ENCODE measurements at places on chromosomes 1 and 21. TPM values are rescaled to one million over a fixed set of nuclear protein-coding genes. Genes with fewer than 3 reads are reported as not detected.
A peak's percentile ranks its signal among the peaks of the same experiment; 100 is the strongest.

DNA sequence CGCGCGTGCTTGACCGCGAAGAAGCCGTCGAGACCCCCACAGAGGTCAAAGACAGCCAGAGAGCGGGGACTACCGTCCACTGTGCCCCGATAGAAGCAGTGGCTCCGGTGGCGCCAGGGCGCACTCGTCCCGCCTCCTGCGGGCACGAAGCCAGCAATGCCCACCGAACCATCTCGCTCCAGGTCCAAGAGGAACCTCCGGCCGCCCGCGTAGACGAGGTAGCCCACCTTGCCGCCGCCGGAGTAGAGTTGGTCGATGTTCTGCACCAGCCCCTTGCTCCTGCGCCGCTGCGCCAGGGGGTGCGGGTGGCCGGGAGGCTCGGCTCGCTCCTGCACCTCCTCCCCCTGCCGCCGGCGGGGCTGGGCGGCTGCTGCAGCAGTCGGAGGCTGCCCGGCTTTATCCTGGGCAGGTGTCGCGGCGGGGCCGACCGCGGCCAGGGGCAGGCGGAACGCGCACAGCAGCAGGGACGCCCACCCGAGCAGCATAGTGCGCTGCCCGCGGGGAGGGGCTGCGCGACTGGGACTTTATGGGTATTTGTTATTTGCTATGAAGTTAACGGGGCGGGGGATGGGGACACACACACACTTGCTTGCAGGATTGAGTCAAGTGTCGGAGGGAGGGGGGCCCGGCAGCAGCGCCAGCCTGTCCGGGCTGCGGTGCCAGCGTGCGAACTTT is 844 bp downstream of the ADAMTS5 start:
- no peak overlapping the region for H3K4me3 ChIP-seq
- no peak for DNase-seq

GRCh38 chr21:45412909-45413611 is 8.1 kb downstream of the COL18A1 start:
- no peak overlapping the region for H3K27ac ChIP-seq
- no peak for DNase-seq
- no peak overlapping the region for H3K4me3 ChIP-seq
- H3K27me3 ChIP-seq = peaks cover 44% of the 10 kb centered on the region

- peak overlapping the region; percentile 74 for H3K4me3 ChIP-seq
- no peaks in the 10 kb centered on the region for H3K27me3 ChIP-seq
- peak overlapping the region; percentile 79 for H3K27ac ChIP-seq
- H3K36me3 ChIP-seq = no peaks in the 10 kb centered on the region
These were observed 21.9 kb upstream of the IVNS1ABP start for GRCh38 chr1:185338719-185339622.

- peaks cover 59% of the 10 kb centered on the region for H3K4me1 ChIP-seq
- peak overlapping the region; percentile 88 for H3K27ac ChIP-seq
- peaks cover 9% of the 10 kb centered on the region for H3K36me3 ChIP-seq
- H3K4me3 ChIP-seq = no peak overlapping the region
- no peak for DNase-seq
- no peaks in the 10 kb centered on the region for H3K27me3 ChIP-seq
These were observed 52.5 kb downstream of the CDC14A start for GRCh38 chr1:100404821-100405220.

DNA sequence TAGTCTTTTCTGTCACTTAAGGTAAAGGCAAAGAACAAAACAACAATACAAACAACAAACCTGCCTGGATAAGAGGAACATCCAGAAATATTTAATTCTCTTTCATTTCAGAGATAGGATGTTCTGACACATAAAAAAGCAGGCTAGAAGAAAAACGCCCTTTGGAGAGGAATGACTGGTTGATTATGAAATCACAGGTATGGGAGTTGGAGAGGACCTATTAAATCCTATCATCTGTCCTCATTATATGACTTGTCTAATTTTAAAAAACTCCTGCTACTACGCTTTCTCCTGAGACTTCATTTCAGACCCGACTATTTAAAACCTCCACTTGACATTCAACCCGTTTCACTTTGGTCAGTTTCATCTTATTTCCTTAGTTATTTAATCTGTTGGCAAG is 54.1 kb downstream of the TMPRSS15 start:
- no peaks in the 10 kb centered on the region for H3K36me3 ChIP-seq
- no peaks in the 10 kb centered on the region for H3K27me3 ChIP-seq
- no peaks in the 10 kb centered on the region for H3K4me1 ChIP-seq
- no peak overlapping the region for H3K27ac ChIP-seq
- no peak for DNase-seq
- no peak overlapping the region for H3K4me3 ChIP-seq

DNA sequence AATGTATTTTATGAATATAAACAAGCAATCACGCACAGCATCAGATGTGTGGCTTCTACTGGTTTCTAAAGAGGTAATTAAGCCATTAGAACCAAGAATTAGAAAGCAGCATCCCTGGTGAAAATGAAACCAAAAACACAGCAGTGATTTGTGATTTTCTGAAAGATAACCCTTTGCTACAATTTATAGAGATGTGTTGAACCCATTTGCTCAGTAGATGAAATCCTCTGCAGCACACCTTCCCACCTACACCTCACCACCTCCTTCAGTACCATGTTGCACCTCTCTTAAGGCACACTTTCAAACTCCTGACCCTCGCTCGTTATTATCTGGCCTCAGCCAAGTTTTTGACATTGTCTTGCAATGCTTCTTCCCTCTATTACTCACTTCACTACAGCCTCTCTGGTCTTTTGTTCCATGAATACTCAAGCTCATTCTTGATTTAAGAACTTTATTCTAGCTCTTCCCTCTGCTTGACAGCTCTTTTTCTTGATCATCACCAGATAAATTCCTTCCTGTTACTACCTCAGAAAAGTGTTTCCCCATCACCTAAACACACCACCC is 38.6 kb downstream of the NSL1 start:
- H3K4me3 ChIP-seq = peak overlapping the region; percentile 88
- peaks cover 8% of the 10 kb centered on the region for H3K36me3 ChIP-seq
- peaks cover 41% of the 10 kb centered on the region for H3K4me1 ChIP-seq
- H3K27ac ChIP-seq = peak overlapping the region; percentile 93

GRCh38 chr1:33142483-33143064 is 39.3 kb downstream of the TRIM62 start:
- no peak overlapping the region for H3K4me3 ChIP-seq
- no peaks in the 10 kb centered on the region for H3K27me3 ChIP-seq
- H3K36me3 ChIP-seq = peaks cover 3% of the 10 kb centered on the region
- H3K4me1 ChIP-seq = peaks cover 18% of the 10 kb centered on the region

- peaks cover 15% of the 10 kb centered on the region for H3K27me3 ChIP-seq
- no peak for DNase-seq
- peak overlapping the region; percentile 99 for H3K4me3 ChIP-seq
- peaks cover 7% of the 10 kb centered on the region for H3K4me1 ChIP-seq
- peak overlapping the region; percentile 72 for H3K27ac ChIP-seq
These were observed 9.5 kb upstream of the ID3 start for GRCh38 chr1:23568608-23569383.

- H3K27me3 ChIP-seq = peaks cover 17% of the 10 kb centered on the region
- H3K4me3 ChIP-seq = no peak overlapping the region
- H3K4me1 ChIP-seq = peaks cover 8% of the 10 kb centered on the region
These were observed 36.9 kb upstream of the CD2 start for GRCh38 chr1:116717318-116717717.

DNA sequence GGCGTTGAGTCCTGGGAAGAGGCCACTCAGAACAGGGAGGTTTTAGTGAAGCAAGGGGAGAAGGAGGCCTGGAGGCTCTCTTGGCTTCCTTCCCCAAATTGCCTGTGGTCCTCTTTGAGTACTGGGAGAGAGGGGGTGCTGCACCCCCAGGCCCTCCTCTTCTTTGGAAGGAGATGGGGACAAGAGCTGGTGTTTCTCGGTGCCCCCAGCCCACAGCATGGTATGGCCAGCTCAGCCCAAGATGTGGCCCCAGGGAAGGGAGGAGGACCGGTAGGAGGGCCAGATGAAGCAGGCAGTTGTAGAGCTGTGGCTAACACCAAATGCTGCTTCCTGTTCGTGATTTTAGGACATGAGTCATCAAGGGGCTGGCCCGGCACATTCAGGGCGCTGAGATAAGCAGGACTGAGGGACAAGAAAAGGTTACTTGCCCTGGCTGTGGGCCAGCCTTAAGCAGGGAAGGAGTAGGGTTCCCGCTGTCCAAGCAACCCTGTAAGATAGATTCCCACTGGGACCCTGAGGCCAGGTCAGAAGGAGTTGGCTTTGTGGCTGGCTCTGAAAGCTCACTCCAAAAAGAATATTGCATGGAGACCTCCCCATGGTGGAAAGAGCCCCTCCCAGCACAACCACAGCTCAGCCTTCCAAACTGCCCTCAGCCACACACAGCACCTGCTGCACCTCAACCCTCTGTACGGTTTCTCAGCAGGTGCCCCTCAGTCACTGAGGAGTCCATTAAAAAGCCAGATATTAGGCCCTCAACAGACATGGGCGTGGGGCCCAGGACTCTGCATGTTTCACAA is 4.9 kb upstream of the TNFRSF1B start:
- no peaks in the 10 kb centered on the region for H3K36me3 ChIP-seq
- H3K4me1 ChIP-seq = peaks cover 66% of the 10 kb centered on the region
- peak overlapping the region; percentile 95 for H3K27ac ChIP-seq
- H3K27me3 ChIP-seq = no peaks in the 10 kb centered on the region
- peak overlapping the region; percentile 79 for H3K4me3 ChIP-seq
- peak; percentile 52 for DNase-seq

GRCh38 chr1:167708940-167709389 is 12.8 kb upstream of the MPZL1 start:
- no peak for DNase-seq
- H3K4me1 ChIP-seq = peaks cover 26% of the 10 kb centered on the region
- peaks cover 2% of the 10 kb centered on the region for H3K36me3 ChIP-seq
- no peaks in the 10 kb centered on the region for H3K27me3 ChIP-seq
- H3K27ac ChIP-seq = peak overlapping the region; percentile 37

DNA sequence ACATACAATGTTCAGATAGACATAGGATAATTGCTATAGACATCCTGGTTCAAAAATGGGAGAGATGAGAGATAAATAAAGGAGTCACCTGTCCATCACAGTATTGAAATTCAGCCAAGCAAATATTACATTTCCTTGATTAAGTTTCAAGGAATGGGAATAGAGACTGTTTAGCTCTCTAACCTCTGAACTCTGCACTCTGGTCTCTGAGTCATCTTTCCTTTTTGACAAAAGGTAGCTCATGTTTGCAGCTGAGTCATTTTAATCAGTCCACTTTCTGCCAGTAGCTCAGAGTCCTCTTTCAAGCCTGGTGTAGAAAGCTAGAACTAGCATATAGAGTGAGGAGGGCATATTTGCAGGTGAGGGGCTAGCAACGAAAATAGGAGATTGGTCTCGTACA is 51.4 kb upstream of the GJA8 start:
- no peaks in the 10 kb centered on the region for H3K4me1 ChIP-seq
- H3K27me3 ChIP-seq = peaks cover 17% of the 10 kb centered on the region
- H3K27ac ChIP-seq = no peak overlapping the region
- H3K4me3 ChIP-seq = no peak overlapping the region
- DNase-seq = no peak
- H3K36me3 ChIP-seq = peaks cover 3% of the 10 kb centered on the region

GRCh38 chr1:3069491-3070308 is 697 bp downstream of the PRDM16 start:
- no peak overlapping the region for H3K27ac ChIP-seq
- H3K4me3 ChIP-seq = peak overlapping the region; percentile 58
- peaks cover 2% of the 10 kb centered on the region for H3K4me1 ChIP-seq
- peaks cover 18% of the 10 kb centered on the region for H3K27me3 ChIP-seq
- no peak for DNase-seq

GRCh38 chr1:38207906-38208305 is 161.3 kb upstream of the POU3F1 start:
- H3K27ac ChIP-seq = no peak overlapping the region
- H3K4me1 ChIP-seq = no peaks in the 10 kb centered on the region
- H3K36me3 ChIP-seq = no peaks in the 10 kb centered on the region
- no peak for DNase-seq

Gene MXRA8
- total RNA-seq = 1.0 TPM

Gene CELA3B
- total RNA-seq = not detected

Gene MPZ
- 2.9 TPM for total RNA-seq

Gene CCDC181
- total RNA-seq = not detected

Gene AK5
- total RNA-seq = 5.5 TPM

Gene EVI5
- total RNA-seq = 0.80 TPM

Gene F13B
- total RNA-seq = not detected

Gene LRRC53
- not detected for total RNA-seq
